ENCODE measurements at places on chromosomes 4 and X. TPM values are rescaled to one million over a fixed set of nuclear protein-coding genes. Genes with fewer than 3 reads are reported as not detected.

DNA sequence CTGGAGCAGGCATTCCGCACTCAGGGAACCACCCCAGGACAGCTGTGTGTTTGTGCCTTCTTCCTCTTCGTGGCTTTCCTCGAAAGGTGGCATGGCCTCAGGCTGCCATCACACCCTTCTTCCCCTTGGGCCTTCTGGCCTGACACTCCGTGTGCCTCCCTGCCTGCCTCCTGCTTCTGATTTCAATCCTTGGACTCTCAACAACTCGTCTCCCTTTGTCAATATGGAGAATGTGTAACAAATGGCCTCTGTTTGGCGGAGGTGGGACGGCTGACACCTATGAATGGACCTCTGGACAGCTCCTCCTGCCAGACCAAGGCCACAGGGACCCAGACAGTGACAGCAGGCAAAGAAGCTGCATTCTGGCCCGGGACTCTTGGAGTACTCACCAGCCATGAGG, 137.0 kb downstream of the ENPP6 start:
- no peak for DNase-seq

Gene TEX13D
- total RNA-seq = not detected

- DNase-seq = no peak
Observed at GRCh38 chrX:153304988-153305736, 16.4 kb downstream of the PNMA6F start.

DNA sequence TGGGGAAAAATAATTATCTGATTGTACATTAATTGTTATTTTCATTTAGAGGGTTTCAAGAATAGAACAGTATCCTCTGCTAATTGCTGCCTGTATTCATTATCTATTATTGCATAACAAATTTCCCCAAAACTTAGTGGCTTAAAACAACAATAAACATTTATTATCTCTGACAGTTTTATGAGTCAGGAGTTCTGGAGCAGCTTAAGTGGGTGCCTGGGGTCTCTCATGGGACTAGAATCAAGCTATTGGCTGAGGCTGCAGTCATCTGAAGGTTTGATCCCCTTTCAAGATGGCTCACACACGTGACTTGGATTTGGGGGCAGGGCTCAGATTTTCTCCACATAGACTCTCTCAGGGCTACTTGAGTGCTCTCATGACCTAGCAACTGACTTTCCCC, 98.1 kb upstream of the JADE1 start:
- no peak for DNase-seq

Gene NPY2R
- not detected for total RNA-seq

Gene ATXN3L
- total RNA-seq = not detected

- no peak for DNase-seq
Observed at GRCh38 chr4:39062094-39062769, at the start of gene KLHL5. KLHL5 (plus strand) TSS chr4:39062232; CDS start chr4:39062653, 421 bp downstream.

DNA sequence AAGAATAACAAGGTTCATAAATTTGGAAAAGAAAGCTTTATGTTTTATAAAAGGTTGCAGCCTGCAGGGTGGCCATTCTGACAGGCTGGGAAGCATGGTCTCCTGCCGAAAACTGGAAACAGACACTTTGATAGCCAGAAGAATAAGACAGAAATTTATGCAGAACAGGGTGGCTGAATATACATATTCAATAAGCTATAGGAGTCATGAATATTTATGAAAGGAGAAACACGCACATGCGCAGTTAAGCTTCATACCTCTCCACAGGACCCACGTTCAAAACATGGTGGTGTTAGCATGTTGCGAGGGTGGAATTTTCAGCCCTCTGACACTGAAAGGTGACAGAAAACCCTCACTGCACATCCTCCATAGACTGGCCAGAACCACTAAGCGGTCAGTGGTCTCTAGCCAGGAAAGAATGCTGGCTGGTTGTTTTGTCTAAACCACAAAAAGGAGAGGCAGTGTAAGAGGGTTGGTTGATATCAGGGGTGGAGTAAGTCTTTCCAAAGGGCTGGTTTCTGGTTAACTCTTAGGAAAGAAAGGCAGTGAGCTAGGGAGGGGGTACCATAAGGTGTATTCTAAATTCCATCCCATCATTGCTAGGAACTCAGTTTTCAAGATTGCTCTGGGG, 58.2 kb downstream of the ANXA10 start:
- no peak for DNase-seq

Gene SHROOM4
- 6.6 TPM for total RNA-seq

GRCh38 chr4:8312976-8313375, 43.4 kb downstream of the HTRA3 start:
- DNase-seq = no peak

DNA sequence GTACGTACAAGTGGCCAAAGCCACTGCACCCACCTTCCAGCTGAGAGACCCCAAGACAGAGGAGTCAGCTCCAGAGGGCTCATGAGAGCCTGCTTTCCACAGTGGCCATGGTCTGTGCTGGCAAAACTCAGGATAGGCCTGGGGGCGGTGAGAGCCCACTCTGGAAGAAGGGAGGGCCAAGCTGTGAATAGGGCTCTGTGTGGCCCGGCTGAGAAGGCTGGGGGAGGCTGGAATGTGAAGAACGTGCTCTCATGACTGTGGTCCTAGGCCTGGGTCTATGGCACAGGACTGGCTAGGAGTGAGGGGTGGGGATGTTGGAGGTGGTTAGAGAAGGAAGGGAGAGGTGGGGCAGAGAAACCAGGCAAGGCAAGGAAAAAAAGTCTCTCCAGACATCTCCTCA, 13.3 kb downstream of the STARD8 start:
- no peak for DNase-seq

Gene PDZD4
- total RNA-seq = 4.8 TPM

Gene MAGEA9B
- total RNA-seq = not detected

All from progenitor cell of endocrine pancreas (in vitro differentiated cells).